Left lobe of liver (tissue), 2 donors: ENCODE measurements at places on chromosomes 1 and 21.

DNA sequence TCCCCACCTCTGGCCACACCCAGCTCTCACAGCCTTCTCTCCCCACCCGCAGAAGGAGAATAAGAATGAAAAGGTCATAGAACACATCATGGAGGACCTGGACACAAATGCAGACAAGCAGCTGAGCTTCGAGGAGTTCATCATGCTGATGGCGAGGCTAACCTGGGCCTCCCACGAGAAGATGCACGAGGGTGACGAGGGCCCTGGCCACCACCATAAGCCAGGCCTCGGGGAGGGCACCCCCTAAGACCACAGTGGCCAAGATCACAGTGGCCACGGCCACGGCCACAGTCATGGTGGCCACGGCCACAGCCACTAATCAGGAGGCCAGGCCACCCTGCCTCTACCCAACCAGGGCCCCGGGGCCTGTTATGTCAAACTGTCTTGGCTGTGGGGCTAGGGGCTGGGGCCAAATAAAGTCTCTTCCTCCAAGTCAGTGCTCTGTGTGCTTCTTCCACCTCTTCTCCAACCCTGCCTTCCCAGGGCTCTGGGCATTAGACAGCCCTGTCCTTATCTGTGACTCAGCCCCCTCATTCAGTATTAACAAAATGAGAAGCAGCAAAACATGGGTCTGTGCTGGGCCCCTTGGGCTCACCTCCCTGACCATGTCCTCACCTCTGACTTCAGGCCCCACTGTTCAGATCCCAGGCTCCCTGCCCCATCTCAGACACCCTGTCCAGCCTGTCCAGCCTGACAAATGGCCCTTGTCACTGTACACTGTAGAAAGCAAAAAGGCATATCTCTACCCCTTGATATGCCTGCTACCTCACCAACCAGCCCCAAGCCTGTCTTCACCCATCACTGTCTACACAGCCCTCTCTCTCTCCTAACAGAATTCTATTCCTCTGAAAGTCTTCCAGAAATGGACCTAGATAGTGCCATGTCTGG is 3.2 kb downstream of the S100A9 start:
- peak; percentile 45 for DNase-seq

GRCh38 chr1:198443365-198444233 is 96.9 kb downstream of the ATP6V1G3 start:
- DNase-seq = no peak

GRCh38 chr1:83747853-83748482 is 251.0 kb downstream of the TTLL7 start:
- DNase-seq = no peak

- DNase-seq = peak; percentile 88
Measured at GRCh38 chr1:2046174-2046917, 3.9 kb upstream of the PRKCZ start.

GRCh38 chr1:31444725-31445448 is 31.9 kb downstream of the SERINC2 start:
- peak; percentile 75 for DNase-seq

- no peak for DNase-seq
Measured at GRCh38 chr1:55244476-55245099, 29.4 kb upstream of the USP24 start.

GRCh38 chr1:201678264-201679101 is 139.6 kb downstream of the NAV1 start:
- no peak for DNase-seq

GRCh38 chr1:7561331-7561921 is 209.7 kb upstream of the VAMP3 start:
- no peak for DNase-seq

- DNase-seq = no peak
Measured at GRCh38 chr1:8474369-8474768, 156.5 kb downstream of the SLC45A1 start.
